Vagina (tissue), 2 donors: ENCODE measurements at places on chromosomes 13 and 19. TPM values are rescaled to one million over a fixed set of nuclear protein-coding genes. Genes with fewer than 3 reads are reported as not detected.

Gene MIR17HG
- 1.7 TPM for total RNA-seq

Gene CDADC1
- total RNA-seq = 6.9 TPM

- H3K4me3 ChIP-seq = no peak overlapping the region
- no peaks in the 10 kb centered on the region for H3K4me1 ChIP-seq
- H3K27me3 ChIP-seq = no peaks in the 10 kb centered on the region
Observed at GRCh38 chr13:92473765-92474475, 752.7 kb upstream of the GPC6 start.

- H3K27me3 ChIP-seq = no peaks in the 10 kb centered on the region
- H3K4me1 ChIP-seq = no peaks in the 10 kb centered on the region
- H3K27ac ChIP-seq = no peak overlapping the region
- no peak for DNase-seq
- H3K36me3 ChIP-seq = no peaks in the 10 kb centered on the region
Observed at GRCh38 chr19:35811317-35812219, 1.1 kb downstream of the PRODH2 start.

- H3K4me1 ChIP-seq = no peaks in the 10 kb centered on the region
Observed at GRCh38 chr19:54271106-54271505, 9.8 kb downstream of the LILRB2 start.
